ENCODE measurements at places on chromosomes 3 and 15. TPM values are rescaled to one million over a fixed set of nuclear protein-coding genes. Genes with fewer than 3 reads are reported as not detected.

PIK3CB gene
- 23.1 TPM for total RNA-seq

FBXW12 gene
- 0.23 TPM for total RNA-seq

GOLGA6A gene
- not detected for total RNA-seq

GABRB3 gene
- 8.3 TPM for total RNA-seq

TMF1 gene
- 36.0 TPM for total RNA-seq
